NCI-H345 (cell line): ENCODE measurements at places on chromosomes 5 and 9.
A peak's percentile ranks its signal among the peaks of the same experiment; 100 is the strongest.

DNA sequence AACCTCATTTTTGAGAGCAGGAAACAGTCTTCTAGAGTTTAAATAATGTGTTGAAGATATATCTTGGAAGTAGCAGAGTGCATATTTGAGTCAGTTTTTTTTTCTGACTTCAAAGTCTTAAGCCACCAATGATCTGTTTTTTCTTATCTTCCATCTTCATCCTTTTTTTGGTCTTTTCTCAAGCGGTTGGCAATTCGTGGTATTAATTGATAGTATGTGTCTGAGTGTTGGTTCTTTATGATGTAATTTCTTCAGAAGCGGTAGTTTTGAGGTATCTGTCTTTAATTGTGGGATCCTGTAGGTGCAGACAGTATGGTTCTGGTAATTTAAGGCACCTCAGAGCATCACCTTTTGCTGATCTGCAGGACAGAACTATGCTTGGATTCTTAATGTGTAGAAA lies 3.9 kb downstream of the CSNK1G3 start:
- DNase-seq: no peak

DNA sequence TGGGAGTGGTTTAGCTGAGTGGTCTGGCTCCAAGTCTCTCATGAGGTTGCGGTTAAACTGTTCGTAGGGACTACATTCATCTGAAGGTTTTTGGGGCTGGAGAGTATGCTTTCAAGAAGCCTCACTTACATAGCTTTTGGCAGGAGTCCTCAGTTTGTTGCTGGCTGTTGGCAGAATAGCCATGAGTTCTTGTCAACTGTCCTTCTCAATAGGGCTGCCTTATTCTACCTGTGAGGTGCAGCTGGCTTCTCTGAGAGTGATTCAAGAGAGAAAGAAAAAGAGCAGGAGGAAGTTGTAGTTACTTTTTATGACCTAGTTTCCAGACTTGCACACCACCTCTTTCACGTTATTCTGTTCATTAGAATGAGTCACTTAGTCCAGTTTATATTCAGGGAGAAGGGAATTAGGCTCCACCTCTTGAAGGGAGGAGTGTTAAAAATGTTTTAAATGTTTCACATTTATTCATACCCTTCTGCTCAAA lies 33.2 kb downstream of the YTHDC2 start:
- DNase-seq: no peak

DNA sequence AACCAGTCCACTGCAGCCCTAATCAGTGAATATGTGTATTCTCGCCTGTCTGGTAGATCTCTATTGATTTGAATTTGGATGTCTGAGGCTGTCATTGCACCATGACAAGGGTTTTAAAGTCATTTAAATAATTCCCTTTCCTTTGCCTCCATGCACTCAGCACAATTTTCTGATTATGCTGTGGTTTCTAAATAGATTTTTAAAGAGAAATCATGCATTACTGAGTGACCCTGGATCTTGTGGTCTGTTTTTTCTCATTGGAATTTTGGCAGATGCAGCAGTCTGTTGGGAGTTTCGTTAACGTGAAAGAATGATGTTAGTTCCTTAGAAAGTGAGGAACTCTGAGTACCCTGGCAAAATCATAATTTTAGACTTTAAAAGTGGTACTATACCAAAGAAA lies 396.0 kb downstream of the LRRC70 start:
- no peak for DNase-seq

GRCh38 chr5:40904205-40904993 lies 4.9 kb upstream of the C7 start:
- DNase-seq: peak; percentile 23

DNA sequence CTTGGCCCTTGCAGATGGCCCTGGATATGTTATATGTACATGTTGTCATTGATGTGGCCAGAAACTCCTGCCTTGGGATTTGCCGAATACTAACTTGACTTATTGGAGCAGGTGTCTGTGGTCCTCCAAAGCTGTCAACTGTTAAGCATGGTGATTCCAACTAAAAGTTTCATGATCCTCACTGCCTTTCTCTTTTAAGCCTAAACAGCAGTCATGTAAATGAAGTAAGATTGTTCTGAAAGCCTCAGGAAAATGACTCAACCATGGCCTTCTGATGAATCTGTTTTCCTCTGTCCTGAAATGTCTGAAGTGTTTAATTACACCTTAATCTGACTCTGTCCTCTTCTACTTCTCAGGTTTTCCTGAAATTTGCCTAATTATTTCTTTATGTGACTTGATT lies 245.0 kb downstream of the FAM114A2 start:
- DNase-seq: no peak

- DNase-seq: no peak
Observed at GRCh38 chr9:70502690-70503089, 88.2 kb upstream of the KLF9 start.

- no peak for DNase-seq
Observed at GRCh38 chr9:36603006-36603405, 30.3 kb downstream of the MELK start.

DNA sequence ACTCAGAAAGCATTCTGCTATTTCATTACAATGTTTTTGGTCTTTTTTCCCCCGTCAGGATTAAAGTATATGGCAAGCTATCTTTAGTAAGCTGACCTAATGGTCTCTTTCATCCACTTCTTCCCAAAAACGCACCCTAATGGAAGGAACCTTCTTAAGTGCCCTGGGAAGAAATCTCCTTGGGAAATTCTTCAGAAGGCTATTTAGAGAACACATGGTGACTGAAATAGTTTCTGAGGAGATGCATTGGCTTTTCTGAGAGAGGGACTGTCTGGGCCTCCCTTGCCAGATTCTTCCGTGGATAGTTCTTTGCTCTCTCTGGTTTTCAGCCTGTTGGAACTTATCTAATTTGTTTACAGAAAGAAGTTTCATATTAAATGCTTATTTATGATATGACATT lies 524.1 kb upstream of the MEF2C start:
- no peak for DNase-seq

DNA sequence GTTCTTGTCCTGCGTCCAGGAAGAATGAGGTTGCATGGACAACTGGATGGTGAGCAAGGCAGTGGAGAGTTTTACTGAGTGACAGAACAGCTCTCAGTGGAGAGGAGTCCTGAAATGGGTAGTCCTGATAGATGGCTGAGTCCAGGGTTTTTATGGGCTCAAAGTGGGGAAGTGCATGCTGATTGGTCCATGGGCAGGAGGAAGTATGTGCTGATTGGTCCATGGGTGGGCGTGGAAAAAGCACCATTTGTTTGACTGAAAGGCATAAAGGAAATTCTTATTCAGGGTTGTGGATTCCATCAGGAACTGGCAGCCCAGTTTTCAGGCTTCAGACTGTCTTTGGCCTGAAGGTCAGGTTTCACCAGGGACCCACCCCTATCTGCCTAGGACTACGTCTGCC lies 10.6 kb downstream of the FSD1L start:
- no peak for DNase-seq

DNA sequence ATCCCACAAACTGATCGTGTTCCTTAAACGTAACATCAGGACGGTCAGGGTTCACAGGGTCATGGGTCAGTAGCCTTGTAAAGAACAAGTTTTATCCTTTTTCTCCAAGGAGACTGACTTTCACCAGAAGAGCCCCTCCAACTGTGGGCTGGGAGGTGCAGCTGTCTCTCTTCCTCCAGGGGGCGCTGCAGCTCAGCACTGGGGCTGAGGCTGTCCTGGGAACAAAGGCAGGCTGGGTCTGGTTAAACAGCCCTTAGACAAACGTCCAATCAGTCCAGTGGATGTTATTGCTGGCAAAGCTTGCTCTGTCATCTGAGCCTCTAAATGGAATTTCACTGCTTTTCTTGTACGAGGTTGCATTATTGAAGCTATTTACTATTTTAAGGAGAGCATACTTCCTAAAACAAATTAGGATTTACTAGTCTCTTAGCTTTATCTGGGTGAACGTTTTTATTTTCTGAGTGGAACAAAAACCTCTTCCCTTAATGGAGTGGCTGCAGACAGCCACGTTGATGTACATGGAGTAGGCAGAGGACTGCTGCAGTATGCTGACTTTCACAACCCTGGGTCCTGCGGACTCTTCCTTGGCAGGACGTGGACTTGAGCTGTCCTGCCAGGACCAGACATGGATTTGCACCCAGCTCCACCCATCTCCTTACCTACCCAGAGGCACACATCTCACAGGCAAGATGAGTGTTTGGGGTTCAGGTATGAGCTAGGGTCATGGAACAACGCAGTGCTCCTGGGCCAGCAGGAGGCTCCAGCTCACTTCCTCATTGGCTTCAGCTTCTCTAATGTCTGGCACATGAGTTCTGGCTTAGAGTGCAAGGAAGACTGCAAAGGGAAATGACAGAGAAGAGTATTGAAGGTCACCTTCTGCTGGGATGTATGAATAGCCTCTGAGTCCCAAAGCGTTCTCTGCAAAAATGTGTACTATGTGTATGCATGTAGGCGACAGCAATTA lies 7.8 kb downstream of the EXOSC2 start:
- peak; percentile 61 for DNase-seq

DNA sequence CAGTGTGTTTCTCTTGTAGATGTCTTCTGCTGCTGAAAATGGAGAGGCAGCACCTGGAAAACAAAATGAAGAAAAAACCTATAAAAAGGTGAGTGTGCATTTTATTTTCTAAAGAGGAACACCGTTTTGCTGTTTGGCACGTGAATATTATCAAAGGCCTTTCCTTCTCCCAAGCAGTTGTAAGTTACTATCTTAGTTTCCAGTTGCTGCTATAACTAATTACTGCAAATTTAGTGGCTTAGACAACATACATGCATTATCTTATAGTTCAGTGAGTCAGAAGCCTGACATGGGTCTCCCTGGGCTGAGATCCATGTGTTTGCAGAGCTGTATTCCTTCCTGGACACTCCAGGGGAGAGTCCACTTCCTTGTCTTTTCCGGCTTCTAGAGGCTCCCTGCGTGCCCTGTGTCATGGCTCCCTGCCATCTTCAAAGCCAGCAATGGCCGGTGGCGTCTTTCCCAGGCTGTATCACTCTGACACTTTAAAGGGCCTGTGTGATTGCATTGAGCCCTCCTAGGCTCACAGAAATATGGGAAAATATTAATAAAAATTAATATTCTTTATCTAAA lies 117.6 kb downstream of the PIP5K1B start:
- no peak for DNase-seq

GRCh38 chr5:36915653-36916052 lies 39.1 kb downstream of the NIPBL start:
- DNase-seq: no peak

DNA sequence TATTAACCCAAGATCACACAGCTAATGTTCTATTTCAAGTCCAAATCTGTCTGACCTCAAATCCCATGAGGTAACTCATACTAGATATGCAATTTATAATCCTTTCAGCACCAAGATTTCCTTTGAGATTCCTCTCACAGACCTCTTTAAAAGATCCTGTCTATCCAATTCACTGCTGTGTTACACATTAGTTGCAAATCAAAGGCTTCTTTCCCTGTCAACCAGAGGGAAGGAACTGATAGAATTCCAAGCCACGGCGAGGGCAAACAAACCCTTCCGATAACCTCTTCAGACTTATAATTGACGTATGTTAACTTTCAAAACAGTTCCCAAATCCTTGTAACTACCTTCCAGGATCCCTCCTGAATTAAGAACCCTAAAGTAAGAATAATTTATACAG lies 168.9 kb downstream of the DRD1 start:
- no peak for DNase-seq

GRCh38 chr5:135221696-135222095 lies 177.3 kb downstream of the MACROH2A1 start:
- DNase-seq: no peak

- no peak for DNase-seq
Observed at GRCh38 chr9:76789840-76790239, 25.6 kb downstream of the PCA3 start.

DNA sequence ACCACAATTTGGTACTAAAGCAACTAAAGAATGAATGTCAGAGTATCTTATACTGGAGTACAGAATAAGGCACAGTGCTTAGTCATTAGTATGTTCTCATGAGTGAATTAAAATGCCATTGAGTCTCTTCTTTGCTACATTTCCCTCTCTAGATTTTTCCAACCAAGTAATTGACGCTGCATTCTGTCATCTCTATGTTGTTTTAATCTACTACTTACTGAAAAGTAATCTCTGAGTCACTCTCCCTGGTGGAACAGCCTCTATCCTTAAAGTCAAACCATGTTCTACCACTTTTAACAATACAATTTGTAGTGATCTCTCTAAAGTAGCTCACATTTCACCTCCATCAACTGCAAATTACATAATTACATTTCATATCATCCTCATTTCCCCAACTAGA lies 495.1 kb downstream of the CDH18 start:
- no peak for DNase-seq

- peak; percentile 43 for DNase-seq
Observed at GRCh38 chr9:109779711-109780452, at the start of gene PALM2AKAP2. Gene PALM2AKAP2 (plus strand): TSS chr9:109780198. CDS start chr9:109780489, 291 bp downstream.

DNA sequence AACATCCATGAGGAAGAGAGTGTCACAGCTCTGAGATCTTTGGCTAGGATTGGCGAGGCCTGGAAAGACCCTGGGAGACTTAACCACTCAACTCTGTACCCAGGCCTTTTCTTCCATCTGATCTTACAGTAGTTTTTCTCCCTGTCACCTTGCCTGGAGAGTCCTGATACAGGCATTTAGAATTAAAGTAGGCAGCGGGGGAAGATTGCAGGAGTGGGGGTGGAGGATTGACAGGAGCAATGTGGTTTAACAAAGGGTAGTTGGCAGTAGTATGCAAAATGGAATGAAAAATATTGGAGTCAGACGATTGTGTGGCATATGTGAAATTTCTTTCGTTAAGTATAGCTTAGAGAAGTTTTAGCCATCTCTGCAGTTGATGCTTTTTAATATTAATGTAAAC lies 16.9 kb downstream of the TMEFF1 start:
- no peak for DNase-seq

GRCh38 chr5:83220331-83220730 lies 143.0 kb downstream of the XRCC4 start:
- DNase-seq: peak; percentile 14

GRCh38 chr5:58081435-58081834 lies 378.5 kb downstream of the PLK2 start:
- DNase-seq: no peak

DNA sequence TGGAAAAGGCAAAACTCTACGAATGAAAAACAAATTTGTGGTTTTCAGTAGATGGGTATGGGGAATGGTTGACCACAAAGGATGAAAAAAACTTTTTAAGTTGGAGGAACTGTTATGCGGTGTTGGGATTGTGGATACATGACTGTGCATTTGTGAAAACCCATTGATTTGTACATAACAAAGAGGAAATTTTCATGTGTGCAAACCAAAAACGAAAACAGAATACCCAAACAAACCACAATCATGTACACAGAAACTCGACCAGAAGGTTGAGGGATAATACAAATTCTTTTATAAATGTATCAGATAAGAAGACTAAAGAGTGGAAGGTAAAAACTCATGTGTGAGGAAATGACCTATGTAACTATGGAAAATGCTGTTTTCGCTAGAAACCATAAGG lies 1012.4 kb downstream of the CDH18 start:
- DNase-seq: no peak

GRCh38 chr5:142883025-142883424 lies 112.8 kb downstream of the ARHGAP26 start:
- DNase-seq: no peak

GRCh38 chr5:25544652-25545249 lies 900.0 kb upstream of the CDH10 start:
- DNase-seq: no peak

GRCh38 chr5:107413754-107414153 lies 257.0 kb downstream of the EFNA5 start:
- no peak for DNase-seq

- DNase-seq: no peak
Observed at GRCh38 chr9:4272126-4272525, 27.7 kb downstream of the GLIS3 start.
